ENCODE measurements at places on chromosomes 6 and 20. TPM values are rescaled to one million over a fixed set of nuclear protein-coding genes. Genes with fewer than 3 reads are reported as not detected.

AIF1 gene
- 8.1 TPM for total RNA-seq

HAO1 gene
- not detected for total RNA-seq

MYBL2 gene
- 0.46 TPM for total RNA-seq

MROH8 gene
- 4.5 TPM for total RNA-seq

WFDC10B gene
- total RNA-seq, result not detected

PAK5 gene
- total RNA-seq, result not detected

C6orf132 gene
- 33.4 TPM for total RNA-seq

GSTA3 gene
- total RNA-seq, result not detected

BTNL2 gene
- total RNA-seq, result not detected

MATN4 gene
- not detected for total RNA-seq

SYCP2 gene
- total RNA-seq, result 6.9 TPM

LST1 gene
- 23.4 TPM for total RNA-seq

Data from thyroid gland (tissue), 4 donors.